NCI-H187 (cell line): ENCODE measurements at places on chromosomes 6 and 20.
A peak's percentile ranks its signal among the peaks of the same experiment; 100 is the strongest.

- no peak for DNase-seq
These were observed 136.3 kb downstream of the CFAP61 start for GRCh38 chr20:20188647-20189046.

GRCh38 chr6:168865-169455, 123.3 kb upstream of the DUSP22 start:
- no peak for DNase-seq

- no peak for DNase-seq
These were observed 14.2 kb downstream of the ITCH start for GRCh38 chr20:34377072-34377847.

DNA sequence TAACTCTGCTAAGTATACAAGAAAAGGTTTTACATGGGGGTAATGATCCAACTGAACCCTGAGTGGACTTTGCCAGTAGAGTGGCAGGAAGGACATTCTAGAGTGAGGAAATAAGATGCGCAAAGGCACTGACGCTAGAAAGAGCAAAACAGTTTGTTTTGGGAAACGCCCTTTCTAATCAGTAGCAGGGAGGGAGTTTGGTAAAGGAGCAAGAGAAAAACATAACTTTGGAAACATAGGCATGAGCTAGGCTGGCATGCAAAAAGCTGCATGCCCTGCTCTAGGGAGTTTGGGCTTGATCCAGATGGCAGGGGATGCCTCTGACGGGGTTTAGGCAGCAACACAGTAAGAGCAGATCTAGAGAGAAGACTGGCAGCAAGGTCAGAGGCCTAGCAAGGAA, 135.2 kb downstream of the DST start:
- no peak for DNase-seq

GRCh38 chr6:148671952-148672351, 74.9 kb upstream of the UST start:
- DNase-seq, result no peak

GRCh38 chr6:90095788-90096187, 200.9 kb downstream of the BACH2 start:
- DNase-seq, result no peak

- DNase-seq, result no peak
These were observed 25.3 kb upstream of the CTAGE9 start for GRCh38 chr6:131736003-131736596.

GRCh38 chr6:73560182-73560732, 39.4 kb upstream of the EEF1A1 start:
- no peak for DNase-seq

DNA sequence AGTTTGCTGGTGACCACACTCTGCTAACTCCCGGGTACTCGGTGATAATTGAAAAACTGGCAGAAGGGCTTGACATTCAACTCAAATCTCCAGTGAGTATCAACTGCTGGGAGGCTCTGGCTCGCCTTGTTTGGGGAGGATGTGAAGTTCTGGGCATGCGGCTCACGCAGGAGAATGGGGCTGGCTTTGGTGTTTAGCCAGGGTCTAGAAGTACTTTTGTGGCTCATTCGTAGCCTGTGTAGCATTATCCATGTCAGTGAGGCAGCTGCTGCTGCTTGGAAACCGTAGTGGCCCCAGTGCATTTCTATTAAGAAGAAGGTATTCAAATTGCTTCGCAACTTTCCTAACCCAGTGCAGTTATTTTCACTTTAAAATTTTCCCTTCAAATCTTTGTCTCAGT, 52.2 kb downstream of the KDM1B start:
- DNase-seq, result peak; percentile 44

GRCh38 chr20:3514012-3514642, 43.3 kb downstream of the ATRN start:
- no peak for DNase-seq

GRCh38 chr20:59077705-59078104, 35.1 kb upstream of the PRELID3B start:
- no peak for DNase-seq

DNA sequence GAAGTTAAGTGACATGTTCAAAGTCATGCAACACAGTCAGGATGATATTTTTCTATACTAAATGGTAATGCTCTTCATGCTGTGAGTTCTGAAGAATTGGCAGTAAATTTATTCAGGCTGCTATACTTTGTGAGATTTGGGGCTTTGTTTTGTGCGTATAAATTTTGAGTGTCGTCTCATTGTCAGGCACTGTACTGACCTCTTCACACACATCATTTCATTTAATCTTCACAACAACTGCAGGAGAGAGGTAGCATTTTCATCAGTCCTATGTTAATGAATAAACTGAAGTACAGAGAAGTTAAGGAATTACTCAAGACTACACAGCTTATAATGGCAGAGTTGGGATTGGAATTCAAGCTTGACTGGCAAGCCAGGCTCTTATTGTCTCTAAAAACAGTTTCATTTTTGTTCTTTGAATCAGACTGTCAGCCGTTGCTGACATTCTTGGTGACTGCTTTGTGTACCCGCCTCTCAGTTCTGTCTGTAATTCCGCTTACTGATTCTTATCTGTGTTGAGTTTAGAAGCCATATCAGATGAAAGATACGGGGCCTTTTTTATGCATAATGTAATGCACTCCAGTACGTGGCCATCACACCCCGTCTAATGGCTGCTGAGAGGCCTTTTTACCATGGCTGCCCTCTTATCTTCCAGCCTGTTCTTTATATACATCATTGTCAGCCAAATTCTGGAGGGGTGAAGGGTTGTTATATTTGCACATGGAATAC, 274.9 kb downstream of the UTRN start:
- no peak for DNase-seq

DNA sequence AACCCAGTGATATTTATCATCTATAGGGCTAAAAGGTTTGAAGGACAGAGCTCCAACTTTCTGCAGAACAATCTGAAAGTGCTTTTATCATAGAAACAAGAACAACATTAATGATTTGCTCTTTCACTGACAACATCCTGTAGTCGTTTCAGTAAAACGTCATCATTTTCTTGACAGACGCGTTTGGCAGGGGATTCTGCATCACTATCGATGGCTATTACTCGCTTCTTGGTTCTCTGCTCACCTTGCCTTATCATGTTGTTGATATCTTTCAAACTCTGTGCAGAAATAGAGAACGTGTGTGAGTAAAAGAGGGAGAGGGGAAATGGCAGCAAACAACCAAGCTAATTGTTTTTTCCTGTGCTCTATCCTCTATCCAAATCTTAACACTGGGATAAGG, 47.1 kb upstream of the SAMHD1 start:
- DNase-seq, result no peak

DNA sequence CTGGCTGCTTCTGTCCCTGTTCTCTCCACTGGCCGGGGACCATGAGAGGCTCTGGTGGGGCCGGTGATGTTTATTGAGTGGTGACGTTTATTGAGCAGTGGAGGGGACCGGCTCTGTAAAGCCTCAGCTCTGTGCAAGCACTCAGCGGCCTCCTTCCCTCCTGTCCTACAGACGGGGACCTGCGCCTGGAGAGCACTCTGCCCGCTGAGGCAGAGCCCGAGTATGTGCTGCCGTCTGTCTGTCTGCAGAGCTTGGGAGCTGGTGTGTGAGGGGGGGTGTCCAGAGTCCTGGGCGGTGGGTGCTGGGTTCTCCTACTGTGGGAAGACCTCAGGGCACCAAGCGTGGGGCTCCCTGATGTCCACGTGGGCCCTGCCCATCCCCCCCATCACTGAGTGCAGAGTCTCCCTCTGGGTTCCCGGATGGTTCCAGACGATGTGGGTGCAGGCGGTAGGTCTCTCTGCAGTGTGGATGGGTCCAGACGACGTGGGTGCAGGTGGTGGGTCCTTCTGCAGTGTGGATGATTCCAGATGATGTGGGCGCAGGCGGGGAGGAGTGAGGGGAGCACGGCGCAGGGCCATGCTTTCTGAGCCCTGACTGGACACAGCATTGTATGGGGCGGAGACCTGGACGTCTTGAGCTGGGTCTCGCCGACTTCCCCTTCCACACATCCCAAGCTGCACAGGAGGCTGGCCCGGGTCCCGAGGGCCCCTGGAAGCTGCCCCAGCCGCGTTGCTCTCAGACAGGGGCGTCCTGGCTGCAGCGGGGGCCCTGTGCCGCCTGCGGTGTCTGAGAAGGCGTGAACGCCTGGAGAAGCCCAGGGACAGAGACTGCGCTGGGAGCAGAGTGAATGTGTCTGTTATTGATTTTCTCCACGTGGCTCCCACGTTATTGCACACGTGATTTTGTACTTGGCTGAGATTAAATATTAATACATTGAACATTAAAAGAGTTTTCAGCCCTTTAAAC, 14.9 kb upstream of the BHLHE23 start:
- no peak for DNase-seq

DNA sequence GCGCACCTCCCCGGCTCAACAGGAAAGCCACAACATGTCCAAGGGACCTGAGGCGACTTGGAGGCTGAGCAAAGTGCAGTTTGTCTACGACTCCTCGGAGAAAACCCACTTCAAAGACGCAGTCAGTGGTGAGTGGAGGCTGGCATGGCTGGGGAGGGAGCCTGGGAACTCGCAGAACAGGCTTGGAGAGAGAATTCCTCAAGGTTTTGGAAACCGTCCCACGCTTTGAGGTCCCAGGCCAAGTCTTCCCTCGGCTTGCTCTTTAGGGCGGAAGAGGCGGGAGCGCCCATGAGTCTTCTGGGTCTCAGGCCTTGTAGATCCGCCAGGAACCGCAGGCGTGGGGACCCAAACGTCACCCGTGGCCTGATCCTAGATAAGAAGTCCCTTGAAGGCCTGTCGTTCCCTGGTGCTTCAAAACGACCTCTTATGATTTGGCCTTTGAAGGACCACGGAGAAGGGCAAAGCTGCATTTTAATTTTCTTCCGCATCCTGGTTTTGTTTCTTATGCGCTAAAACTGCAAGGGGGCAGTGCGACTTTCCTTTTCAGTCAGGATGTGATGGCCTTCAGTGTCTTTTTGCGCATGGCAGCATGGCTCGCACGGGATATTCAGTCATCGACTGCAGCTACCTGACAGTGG, 2.0 kb downstream of the LAMP5 start:
- DNase-seq, result no peak

- DNase-seq, result no peak
These were observed 95.5 kb upstream of the AGPAT4 start for GRCh38 chr6:161369339-161369738.

GRCh38 chr6:3749977-3750316, 1.6 kb downstream of the PXDC1 start:
- no peak for DNase-seq

GRCh38 chr20:19996917-19997316, 20.2 kb upstream of the NAA20 start:
- no peak for DNase-seq

- DNase-seq, result no peak
These were observed 21.4 kb downstream of the KCNQ5 start for GRCh38 chr6:72643214-72643613.

- no peak for DNase-seq
These were observed 648.8 kb downstream of the EPHA7 start for GRCh38 chr6:92770540-92770939.

- DNase-seq, result no peak
These were observed 118.7 kb upstream of the SLC22A16 start for GRCh38 chr6:110595112-110595511.

DNA sequence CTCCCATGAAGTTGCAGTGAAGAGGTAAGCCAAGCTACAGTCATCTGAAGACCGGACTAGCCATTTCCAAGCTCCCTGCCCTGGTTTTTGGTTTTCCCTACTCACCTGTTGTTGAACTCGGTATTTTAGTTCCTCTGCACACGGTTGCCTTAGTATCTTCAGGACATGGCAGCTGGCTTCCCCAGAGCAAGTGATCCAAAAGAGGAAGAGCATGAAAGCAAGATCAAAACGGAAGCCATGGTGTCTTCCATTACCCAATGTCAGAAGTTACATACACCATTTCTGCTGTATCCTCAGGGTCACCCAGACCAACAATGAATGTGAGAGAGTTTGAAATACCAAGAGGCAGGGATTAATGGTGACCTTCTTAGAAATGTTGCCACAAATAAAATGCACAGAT, 276.6 kb upstream of the CNR1 start:
- DNase-seq, result no peak

GRCh38 chr6:156191895-156192294, 585.3 kb upstream of the ARID1B start:
- DNase-seq, result no peak

- DNase-seq, result no peak
These were observed 74.8 kb downstream of the IYD start for GRCh38 chr6:150443621-150444020.

DNA sequence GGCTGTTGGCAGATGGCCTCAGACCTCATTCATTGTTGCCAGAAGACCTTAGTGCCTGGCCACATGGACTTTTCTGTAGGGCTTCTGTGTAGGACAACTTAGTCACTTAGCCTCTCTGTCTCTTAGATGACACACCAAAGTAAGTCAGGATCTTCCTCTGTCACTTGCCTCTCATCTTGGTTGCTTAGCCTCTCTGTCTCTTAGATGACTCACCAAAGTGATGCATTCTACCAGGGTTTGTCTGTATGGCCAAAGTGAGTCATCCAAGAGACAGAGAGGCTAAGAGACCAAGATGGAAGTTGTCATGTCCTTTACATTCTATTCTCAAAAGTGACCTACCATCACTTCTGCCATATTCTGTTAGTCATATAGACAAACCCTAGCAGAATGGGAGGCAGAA, 255.9 kb upstream of the DEFB112 start:
- DNase-seq, result no peak

- DNase-seq, result no peak
These were observed at the start of gene EYS for GRCh38 chr6:65707126-65707826. Gene EYS, minus strand, starts transcription at chr6:65707226. Its CDS starts 211,816 bp downstream, at chr6:65495410.
